A673 (cell line): ENCODE measurements at places on chromosomes 12 and 14.

- no peak for DNase-seq
Measured at GRCh38 chr12:108605690-108606406, 8.0 kb upstream of the TMEM119 start.

DNA sequence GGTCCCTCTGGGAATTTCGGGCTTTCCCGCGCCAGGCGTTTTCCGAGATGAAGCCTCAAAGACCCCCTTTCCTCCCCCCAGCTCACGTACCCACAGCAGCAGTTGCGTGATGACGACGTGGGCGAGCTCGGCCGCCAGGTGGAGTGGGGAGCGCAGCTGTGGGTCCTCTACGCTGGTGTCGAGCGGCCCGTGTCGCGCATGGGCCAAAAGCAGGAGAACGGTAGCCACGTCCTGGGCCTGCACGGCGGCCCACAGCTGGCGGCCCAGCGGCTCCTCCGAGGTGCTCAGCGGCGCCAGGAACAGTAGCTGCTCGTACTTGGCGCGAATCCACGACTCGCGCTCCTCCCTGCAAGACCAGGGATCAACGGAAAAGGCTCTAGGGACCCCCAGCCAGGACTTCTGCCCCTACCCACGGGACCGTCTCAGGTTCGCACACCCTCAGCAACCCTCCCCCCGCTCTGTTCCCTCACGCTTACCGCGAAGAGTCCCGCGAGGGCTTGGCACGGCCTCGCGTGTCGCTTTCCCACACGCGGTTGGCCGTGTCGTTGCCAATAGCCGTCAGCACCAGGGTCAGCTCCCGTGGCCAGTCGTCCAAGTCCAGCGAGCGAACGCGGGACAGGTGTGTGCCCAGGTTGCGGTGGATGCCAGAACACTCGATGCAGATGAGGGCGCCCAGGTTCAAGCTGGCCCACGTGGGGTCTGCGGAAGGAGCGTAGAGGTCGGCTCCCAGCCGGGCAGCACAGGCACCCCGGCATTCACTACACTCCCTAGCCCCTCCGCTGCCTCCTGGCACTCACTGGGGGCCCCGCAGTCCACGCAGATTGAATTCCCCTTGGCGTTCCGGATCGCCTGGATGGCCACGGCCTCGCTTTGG is 11.4 kb downstream of the AGAP2 start:
- peak; percentile 83 for DNase-seq

DNA sequence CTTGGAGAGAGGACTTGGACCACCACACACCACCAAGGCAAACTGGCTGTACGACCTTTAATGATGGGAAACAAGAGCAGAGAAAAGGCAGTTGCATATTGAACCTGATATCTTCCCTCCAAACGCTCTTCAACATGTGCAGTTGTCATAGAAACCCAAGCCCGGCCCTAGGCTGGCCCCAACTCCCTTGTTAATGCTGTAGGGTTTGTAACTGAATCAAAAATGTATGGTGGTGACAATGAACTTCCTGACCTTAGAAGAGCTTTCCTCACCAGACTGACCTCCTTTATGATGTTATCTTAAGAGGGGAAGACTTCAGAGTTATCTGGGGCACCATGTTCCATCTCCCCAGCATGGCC is 12.3 kb downstream of the APOLD1 start:
- DNase-seq, result no peak

DNA sequence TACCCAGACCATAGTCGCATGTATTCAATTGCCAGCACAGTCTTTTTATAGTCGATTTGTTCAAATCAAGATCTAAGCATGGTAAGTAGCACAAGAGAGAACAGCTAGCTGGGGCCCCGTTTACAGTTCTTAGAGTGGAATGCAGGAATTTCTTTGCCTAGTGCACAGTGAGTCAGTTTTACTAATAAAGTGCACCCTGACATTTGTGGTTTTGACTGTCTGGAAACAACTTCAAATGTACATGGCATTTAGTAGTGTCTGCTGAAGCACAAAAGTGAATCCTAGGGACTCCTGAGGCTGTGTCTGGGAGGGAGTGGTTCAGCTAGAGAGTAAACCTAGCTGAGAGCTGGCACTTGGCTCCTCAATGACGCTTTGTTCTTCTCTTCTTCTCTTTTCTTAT is 64.9 kb downstream of the TMX1 start:
- DNase-seq, result no peak

GRCh38 chr12:112980491-112981158 is 2.3 kb downstream of the OAS2 start:
- DNase-seq, result no peak

- DNase-seq, result no peak
Measured at GRCh38 chr12:18932715-18933114, 194.8 kb downstream of the CAPZA3 start.

- DNase-seq, result peak; percentile 17
Measured at GRCh38 chr12:38664661-38665269, 240.6 kb downstream of the CPNE8 start.

- peak; percentile 69 for DNase-seq
Measured at GRCh38 chr12:108129017-108129812, at the start of gene WSCD2. Gene WSCD2, plus strand, starts transcription at chr12:108129288. Its CDS starts 66,545 bp downstream, at chr12:108195833.
